ENCODE measurements at places on chromosomes 4 and X.

- no peak for DNase-seq
Observed at GRCh38 chr4:16417198-16417597, 190.9 kb upstream of the TAPT1 start.

- DNase-seq = no peak
Observed at GRCh38 chr4:166724369-166724768, 509.9 kb downstream of the SPOCK3 start.

DNA sequence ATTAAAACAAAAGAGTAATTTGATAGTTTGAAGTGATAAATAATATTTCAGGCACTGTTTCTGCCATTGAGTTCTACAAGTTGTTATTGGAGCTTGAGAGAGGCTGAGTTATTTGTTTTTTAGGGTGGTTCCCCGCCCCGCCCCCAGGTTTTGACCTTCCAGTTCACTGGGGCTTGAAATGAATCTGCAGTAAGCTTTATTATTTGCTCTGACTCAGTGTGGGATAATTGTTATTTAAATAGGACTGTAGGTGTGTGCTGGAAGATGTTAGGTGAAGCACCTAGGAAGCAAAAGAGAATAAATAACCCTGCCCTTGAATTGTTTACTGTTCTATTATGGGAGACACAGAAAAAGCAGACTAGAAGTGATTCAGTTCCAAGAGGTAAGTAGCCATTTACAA, 81.2 kb upstream of the KCNIP4 start:
- DNase-seq = no peak

- DNase-seq = no peak
Observed at GRCh38 chrX:147894366-147894963, 17.3 kb upstream of the FMR1 start.

GRCh38 chr4:20764366-20764992, 64.2 kb downstream of the PACRGL start:
- DNase-seq = no peak

DNA sequence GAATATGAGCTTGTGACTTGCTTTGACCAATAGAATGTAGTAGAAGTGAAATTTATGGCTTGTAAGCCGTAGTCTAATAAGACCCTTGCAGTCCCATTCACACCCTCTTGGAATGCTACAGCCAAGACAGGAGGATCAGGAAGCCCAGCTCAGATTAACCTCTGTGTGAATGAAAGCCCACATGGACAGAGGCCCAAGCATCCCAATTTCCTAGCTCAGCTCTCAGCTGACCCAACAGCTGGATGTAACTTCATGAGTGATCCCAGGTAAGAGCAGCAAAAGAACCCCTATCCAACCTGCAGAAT, 12.8 kb upstream of the PPM1K start:
- DNase-seq = no peak

GRCh38 chr4:174697896-174698295, 131.2 kb downstream of the GLRA3 start:
- DNase-seq = no peak

DNA sequence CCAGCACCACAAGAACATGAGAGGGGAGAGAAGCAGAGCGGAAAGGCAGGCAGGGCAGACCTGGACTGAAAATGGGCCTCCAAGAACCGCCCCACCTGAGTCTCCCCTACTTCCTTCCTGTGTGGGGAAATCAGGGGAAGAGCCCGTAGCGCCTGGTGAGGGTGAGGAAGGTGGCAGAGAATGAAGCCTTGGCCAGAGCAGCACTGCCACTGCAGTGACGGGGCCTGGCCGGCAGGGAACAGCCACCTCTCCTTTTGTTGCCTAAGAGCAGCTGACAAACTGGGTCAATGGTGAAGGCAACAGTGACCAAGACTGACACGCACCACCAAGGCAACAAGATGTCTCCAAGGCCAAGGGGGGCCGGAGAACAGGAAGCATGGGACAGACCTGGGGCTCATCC, 58.4 kb upstream of the CBR4 start:
- DNase-seq = no peak

GRCh38 chr4:3041192-3042142, 32.9 kb downstream of the HTT-AS start:
- peak; percentile 41 for DNase-seq

DNA sequence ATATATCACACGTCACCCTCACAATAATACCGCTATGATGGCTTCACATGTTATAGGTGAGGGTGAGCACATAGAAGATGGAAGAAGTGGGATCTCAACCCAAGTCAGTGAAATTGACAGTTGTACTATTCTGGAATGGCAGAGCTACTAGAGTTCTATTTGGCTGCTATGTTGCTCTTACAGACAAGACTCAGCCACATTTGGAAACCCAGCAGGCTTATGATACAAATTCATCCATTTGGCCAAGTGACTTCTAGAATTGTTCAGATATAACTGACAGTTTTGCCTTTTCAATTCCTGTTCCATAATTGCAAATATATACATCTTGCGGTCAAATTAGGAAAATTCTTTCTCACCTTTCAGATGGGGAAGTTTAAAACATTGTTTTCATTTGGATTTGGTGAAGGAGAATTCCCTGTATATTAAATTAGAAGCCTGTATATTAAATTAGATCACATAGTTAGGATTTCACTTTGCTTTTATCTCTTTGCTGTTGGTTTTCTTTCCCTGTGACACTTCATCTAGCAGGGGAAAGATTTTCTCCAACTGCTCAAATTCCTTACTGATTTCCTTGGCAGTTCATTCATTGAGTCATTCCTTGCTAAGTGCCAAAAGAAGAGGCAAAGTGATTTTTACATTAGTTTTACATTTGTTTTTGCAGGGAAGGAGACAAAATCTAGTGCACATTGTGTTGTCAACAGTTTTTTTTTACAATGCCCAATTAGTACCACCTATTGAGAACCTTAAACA, 120.6 kb upstream of the TBC1D9 start:
- DNase-seq = no peak
